ENCODE measurements at places on chromosomes 1 and 21.

DNA sequence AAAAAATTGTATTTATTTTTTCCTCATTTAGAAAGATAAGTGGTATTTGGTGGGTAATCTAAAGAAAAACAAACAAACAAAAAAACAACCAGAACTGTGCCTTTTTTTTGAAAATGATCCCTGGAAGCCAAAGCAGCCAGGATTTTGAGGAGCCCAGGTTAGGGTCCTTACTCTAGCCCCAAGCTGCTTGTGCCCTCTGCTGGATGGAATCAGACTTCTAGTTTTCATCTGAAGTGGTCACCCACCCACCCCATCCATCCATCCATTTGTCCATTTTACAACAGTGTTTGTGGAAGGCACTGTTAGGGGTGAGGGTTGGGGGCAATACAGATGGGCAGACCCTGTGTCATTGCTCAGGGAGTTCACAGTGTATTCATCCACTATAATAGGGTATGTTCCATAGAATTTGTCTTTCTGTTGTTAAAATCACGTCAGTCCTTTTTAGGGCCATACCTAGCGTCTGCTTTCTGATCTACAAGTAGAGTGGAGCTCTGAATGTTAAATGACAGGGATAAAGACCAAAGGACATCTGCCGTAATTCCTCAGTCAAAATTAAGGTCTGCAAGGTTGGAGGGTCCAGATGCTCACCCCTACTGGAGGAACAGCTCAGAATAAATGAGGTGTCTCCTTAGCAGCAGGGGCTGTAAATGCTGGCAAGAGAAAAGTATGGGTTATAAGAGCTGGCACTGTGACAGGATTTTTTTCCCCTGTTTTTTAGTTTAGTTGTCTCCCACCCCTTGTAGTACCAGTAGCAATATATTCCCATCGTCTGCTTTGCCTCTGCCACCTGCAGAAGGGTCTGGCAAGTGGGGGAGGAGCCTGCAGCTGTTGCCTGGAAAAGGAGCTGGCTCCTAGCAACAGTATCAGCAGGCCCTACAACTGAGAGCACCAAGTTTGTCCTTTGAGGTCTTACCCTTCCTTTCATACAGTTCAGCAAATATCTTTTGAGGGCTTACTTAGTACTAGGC, 3.2 kb downstream of the LRRC42 start:
- no peak for DNase-seq

DNA sequence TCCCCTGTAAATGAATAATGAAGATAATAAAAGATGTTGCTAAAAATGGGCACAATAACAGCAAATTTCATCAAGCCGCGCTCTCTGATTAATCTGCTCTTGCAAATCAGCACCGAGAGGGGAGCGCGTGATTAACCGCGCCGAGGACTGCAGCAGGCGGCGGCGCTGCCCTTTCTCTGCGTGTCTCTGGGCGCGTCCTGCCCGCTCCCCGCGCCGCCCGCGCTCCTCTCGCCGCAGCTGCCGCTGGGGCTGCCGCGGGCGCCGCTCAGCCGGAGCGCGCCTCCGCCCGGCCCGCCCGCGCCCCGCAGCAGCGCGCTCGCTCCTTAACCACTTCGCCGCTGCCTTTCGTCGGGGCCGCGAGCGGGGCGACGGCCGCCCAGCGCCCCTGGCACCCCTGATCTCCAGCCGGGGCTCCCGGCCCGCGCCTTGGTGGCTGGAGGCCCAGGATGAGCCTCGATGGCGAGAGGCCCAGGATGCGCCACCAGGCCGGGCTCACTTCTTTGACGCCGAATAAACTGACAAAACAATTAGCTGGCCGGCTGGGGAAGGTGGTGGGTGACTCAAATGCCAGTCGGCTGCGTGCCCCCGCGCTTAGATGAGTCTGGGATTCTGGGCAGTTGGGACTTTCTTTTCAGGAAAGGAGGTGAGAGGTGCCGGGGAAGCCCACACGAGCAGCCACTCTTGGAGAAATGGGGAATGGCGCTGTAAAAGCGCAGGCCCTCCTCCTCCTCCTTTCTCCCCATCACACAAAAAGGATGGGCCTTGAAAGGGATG, 221.4 kb upstream of the PKN2 start:
- DNase-seq: no peak

GRCh38 chr1:82013702-82014101, 213.0 kb downstream of the ADGRL2 start:
- no peak for DNase-seq

DNA sequence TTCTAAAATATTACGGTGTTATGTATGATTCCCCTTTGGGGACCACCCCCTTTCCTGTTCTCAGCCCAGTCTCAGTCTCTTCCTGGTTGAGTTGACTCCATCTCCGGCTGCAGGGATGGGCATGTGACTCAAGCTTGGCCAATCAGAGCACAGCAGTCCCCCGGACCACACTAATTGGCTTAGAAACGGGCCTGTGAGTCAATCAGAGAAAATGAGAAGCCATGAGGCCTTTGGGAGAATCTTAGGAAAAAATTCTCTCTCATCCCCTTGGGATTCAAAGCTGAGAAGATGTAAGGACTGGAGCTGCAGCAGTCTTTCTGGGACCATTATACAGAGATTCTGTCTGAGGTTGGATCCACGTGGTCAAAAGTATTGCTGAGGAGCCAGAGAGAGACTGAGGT, 10.7 kb upstream of the FHAD1 start:
- no peak for DNase-seq

DNA sequence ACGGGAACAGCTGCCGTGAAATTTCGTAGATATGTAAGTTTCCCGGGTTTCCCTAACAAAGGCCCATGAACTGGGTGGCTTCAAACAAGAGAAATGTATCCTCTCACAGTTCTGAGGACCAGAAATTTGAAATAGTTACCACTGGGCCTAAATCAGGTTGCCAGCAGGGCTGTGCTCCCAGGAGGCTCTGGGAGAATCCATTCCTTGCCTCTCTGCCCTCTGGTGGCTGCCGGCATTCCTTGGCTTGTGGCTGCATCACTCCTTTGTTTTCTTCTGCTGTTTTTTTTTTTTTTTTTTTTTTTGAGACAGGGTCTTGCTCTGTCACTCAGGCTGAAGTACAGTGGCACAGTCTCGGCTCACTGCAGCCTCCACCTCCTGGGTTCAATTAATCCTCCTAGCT, 23.7 kb downstream of the UMODL1 start:
- no peak for DNase-seq

GRCh38 chr1:200971955-200972711, 51.4 kb downstream of the KIF21B start:
- no peak for DNase-seq

- no peak for DNase-seq
Measured at GRCh38 chr1:88169139-88169538, 514.9 kb upstream of the PKN2 start.

- no peak for DNase-seq
Measured at GRCh38 chr1:172540635-172541034, 7.7 kb downstream of the SUCO start.

- no peak for DNase-seq
Measured at GRCh38 chr21:34782506-34783360, 113.9 kb downstream of the CLIC6 start.

GRCh38 chr1:234408757-234409156, 35.5 kb downstream of the COA6 start:
- DNase-seq: no peak

GRCh38 chr1:13809461-13810159, 109.6 kb downstream of the PRDM2 start:
- no peak for DNase-seq

- no peak for DNase-seq
Measured at GRCh38 chr1:206025283-206025820, 1.7 kb upstream of the CTSE start.

GRCh38 chr1:213678348-213678747, 309.4 kb upstream of the PROX1 start:
- no peak for DNase-seq

DNA sequence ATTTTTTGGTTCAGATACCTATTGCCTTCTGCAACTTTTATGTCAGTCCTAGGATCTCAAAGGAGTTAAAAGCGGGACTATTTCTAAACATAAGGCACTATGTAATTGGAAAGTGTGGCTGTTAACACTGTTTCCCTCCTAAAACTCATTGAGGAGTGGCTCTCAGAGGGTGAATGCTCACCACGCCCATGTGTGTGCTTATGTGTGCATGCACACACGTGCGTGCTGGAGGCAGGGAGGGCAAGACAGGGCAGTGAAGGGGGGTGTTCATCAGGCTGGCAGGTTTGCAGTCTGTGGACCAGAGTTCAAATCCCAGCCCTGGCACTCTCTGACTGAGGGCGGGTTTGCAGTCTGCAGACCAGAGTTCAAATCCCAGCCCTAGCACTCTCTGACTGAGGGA, 22.4 kb downstream of the KCNAB2 start:
- DNase-seq: no peak

- DNase-seq: no peak
Measured at GRCh38 chr1:38559446-38560165, 300.0 kb downstream of the RRAGC start.

GRCh38 chr1:57520743-57521515, 97.1 kb upstream of the DAB1 start:
- no peak for DNase-seq

DNA sequence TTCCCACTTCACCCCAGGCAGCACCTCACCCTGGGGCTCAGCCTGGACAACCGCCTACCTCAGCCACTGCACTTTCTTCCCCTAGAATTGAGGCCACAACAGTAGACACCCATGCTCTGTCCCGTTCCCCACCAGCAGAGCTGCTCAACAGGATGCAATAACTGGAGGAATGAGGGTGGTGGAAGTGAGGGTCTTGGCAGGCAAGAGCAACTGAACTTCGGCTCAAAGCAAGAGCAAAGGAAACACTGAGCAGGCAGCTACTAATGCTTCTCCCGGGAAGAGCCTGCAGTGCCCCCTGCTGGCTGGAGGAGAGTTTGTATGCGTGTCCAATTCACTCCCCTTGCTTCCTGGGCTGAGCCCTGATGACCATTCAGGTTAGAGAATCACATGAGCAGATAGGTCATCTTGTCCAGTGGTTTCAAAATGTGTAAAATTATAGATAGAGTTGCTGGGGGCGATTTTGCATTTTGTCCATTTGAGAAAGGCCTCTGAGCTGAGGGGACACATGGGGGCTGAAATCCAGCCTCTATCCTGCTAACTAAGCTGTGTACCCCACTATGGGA, 13.9 kb downstream of the NT5C1A start:
- DNase-seq: no peak

DNA sequence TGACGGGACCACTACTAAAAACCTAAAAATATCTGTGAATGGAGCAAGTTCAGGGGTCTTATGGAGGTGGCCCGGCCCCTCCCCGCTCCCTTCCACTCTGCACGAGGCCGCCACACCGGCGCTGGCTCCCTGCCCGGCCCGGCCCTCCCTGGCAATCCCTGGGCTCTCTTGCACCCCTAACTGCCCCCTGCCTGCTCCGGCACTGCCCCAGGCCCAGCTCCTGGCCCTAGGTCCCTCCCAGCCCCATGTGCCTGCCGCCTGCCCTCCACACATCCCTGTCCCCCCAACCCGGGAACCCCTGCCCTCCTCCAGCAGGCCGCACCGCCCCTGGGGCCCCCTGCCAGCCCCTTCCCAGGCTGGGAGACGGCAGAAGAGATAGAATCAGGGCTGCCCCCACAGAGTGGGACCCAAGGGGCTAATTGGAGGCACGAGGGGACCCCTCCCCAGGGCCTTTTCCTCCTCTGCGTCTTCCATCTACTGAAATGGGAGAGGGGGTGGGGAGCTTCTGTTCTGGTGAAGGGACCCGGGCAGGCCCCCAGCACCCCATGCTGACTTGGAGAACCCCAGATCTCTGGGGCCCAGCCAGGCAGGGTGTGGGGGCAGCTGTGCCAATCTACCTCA, 9.3 kb upstream of the CTRC start:
- DNase-seq: no peak

DNA sequence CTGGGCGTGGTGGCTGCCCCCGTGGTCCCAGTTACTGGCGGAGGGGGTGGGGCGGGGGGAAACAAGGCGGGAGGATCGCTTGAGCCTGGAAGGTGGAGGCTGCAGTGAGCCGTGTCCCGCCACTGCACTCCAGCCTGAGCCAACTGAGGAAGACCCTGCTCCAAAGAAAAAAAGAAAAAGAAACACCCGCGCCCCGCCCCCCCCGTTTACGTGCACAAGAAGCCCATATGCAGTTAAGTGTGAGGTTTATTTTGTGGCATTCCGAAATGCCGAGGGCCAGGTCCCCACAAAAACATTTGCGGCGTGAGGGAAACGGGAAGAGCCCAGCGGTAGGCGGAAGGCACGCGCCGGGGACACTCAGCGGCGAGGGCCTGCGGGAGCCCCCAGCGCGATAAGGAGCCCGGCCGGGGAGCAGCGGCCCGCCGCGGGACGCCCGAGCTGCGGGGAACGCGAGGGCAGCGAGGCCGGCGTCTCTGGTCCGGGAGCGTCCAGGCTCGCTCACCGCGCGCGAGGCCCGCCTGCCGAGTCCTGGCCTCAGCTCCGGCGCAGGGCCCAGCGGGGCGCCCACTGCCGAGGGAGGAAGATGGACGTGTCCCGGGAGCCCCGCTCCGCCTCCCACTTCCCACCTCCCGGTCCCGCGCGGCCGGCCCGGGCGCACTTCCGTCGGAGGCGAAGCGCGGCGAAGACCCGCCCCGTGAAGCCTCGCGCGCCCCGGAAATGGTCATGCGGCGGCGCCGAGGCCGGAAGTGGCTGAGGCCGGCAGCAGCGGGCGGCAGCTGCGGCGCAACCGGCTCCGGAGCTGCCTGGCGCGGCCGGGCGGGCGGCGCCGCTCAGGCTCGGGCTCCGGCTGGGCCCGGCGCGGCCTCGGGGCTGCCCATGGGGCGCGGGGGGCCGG, at the start of gene TRAPPC10:
TSS of gene TRAPPC10 (plus strand) at position 731 of the 895 bp plus-strand sequence. CDS start 185 bp downstream, outside the sequence.
- DNase-seq: peak; percentile 49

DNA sequence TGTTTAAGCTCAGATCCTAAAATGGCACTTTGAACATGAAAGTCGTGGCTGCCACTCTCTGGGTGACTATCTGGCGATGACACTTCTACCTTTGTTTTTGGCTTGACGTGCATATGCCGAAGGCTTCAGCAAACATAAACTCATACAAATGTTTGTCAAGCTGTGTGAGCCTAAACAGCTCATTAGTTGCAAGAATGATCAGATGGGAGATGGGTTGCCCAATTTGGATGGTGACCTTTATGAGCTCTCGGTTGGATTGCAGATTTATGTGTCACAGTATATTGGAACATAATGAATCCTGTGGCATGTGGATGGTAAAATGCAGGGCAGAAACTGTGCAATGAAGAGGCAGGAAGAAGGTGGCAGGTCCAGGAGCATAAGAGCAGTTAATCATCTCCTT, 229.3 kb downstream of the DISC1 start:
- no peak for DNase-seq

DNA sequence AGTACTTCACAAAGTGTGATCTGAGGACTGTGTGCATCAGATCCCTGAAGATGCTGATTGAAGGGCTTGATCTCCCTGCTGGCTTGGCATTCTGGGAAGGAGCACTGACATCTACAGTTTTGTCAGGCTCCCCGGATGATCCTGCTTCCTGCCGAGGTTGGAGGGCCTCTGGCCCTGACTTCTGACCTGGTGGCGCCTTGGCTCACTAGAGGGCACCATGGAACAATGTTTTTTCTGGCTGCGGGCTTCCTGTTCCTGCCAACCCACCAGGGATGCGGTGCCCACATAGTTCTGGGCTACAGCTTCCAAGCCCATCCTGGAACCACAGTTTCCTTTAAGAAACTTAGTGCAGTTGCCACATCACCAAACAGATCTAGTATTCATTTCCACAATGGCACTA, 38.8 kb upstream of the RASAL2 start:
- no peak for DNase-seq

- DNase-seq: no peak
Measured at GRCh38 chr1:39159224-39160036, 45.1 kb upstream of the MACF1 start.

- no peak for DNase-seq
Measured at GRCh38 chr1:217136895-217137205, 413.6 kb upstream of the ESRRG start.
